Hair follicular keratinocyte (primary cell): ENCODE measurements at places on chromosomes 4 and X. TPM values are rescaled to one million over a fixed set of nuclear protein-coding genes. Genes with fewer than 3 reads are reported as not detected.

The FAM90A26 gene
- not detected in 2 replicates for total RNA-seq

The ATP2B3 gene
- total RNA-seq: not detected in 2 replicates

The ATP8A1 gene
- under 0.01 and 0.16 TPM in 2 replicates for total RNA-seq

The UGT2B11 gene
- not detected in 2 replicates for total RNA-seq

The TLR3 gene
- total RNA-seq: 0.84 and 1.6 TPM in 2 replicates

The AKAP17A gene
- 30.0 and 33.7 TPM in 2 replicates for total RNA-seq

The ARSJ gene
- total RNA-seq: 16.5 and 20.1 TPM in 2 replicates

The POU4F2 gene
- total RNA-seq: not detected in 2 replicates

The PPEF2 gene
- total RNA-seq: not detected in 2 replicates

The MUC7 gene
- total RNA-seq: not detected in 2 replicates

The USP53 gene
- total RNA-seq: 16.5 and 27.1 TPM in 2 replicates
